ENCODE measurements at places on chromosomes 6 and 20.

GRCh38 chr6:125445054-125445453 is 143.3 kb upstream of the HDDC2 start:
- DNase-seq = no peak

- DNase-seq = no peak
Measured at GRCh38 chr20:62485062-62485700, 9.4 kb upstream of the GATA5 start.

DNA sequence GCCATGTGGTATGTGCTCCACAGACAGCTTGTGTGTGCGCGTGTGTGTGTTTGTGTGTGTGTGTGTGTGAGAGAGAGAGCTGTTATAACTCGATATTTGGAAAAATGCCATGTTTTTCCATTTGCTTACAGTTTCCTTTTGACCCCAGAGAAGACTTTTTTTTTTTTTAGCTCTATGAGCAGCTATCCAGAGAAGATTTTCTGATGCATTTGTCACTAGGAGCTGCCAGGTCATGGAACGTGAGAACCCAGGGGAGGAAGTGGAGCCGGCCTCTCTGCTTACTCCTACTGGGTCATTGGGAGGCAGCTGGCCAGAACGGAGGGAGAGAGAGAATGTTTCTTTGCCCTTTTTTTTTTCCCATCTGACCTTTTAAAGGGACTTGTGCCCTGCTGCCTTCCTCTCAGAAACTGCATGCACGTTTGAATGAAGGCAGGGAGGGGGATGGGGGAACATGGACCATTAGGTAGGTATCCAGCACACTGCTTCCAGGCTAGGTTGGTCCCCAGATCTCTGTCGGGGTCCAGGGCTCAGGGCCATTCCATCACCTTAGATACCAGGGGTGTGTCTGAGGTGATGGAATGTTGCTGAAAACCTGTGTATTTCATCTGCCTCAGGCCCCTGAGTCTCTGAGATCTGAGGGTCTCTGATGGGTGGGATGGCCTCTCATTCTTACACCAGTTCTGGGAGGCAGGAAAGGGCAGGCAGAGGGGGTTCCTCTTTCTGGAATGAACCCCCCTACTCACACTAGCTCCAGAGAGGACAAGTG is 11.2 kb upstream of the MRPS18A start:
- DNase-seq = no peak

GRCh38 chr6:157239671-157240058 is 83.7 kb downstream of the TMEM242 start:
- DNase-seq = no peak

DNA sequence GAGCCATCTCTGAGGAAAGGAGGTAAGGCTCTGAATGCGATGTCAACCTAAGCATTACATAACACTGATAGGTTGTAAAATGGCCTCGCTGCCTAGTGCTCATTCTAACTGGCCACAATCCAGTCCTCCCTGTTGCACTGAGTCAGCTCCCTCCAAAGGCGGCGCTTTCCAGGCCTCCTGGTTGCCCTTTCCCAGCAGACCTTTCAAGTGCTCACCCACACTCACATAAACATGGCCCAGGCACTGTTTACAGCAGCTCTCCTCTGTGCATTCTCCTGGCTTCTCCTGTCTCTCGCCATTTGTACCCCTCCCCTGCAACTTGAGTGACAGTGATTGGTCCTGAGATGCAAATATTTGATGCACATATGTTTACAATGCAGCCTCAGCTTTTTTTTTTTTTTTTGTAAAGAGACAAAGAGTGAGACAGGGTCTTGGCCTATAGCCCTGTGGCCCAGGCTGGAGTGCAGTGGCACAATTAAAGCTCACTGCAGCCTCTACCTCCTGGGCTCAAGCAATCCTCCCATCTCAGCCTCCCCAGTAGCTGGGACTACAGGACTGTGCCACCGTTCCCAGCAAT is 36.8 kb upstream of the PRND start:
- no peak for DNase-seq

DNA sequence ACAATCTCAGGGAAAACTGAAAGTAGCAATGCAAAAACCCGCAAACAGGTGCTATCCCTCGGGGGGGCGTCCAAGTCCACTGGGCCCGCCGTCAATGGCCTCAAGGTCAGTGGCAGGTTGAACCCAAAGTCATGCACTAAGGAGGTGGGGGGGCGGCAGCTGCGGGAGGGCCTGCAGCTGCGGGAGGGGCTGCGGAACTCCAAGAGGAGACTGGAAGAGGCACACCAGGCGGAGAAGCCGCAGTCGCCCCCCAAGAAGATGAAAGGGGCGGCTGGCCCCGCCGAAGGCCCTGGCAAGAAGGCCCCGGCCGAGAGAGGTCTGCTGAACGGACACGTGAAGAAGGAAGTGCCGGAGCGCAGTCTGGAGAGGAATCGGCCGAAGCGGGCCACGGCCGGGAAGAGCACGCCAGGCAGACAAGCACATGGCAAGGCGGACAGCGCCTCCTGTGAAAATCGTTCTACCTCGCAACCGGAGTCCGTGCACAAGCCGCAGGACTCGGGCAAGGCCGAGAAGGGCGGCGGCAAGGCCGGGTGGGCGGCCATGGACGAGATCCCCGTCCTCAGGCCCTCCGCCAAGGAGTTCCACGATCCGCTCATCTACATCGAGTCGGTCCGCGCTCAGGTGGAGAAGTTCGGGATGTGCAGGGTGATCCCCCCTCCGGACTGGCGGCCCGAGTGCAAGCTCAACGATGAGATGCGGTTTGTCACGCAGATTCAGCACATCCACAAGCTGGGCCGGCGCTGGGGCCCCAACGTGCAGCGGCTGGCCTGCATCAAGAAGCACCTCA is 166.3 kb downstream of the DTNBP1 start:
- DNase-seq = peak; percentile 86

DNA sequence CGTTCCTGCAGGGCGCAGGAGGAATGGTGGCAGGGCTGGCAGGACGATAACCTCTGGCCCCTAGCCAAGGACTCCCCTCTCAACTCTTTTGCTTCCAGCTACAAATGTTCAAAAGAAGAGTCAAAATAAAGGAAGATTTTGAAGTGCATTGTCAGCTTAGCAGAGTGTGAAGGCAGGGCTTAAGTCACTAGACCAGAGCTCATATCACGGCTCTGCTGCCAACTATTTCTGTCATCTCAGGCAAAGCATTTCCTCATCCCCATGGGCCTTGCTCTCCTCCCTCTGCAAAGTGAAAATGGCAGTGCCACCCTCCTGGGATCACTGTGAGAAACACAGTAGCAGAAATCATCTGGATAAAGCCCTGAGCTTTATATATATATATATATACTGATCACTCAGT is 36.7 kb downstream of the CFAP61 start:
- DNase-seq = no peak

DNA sequence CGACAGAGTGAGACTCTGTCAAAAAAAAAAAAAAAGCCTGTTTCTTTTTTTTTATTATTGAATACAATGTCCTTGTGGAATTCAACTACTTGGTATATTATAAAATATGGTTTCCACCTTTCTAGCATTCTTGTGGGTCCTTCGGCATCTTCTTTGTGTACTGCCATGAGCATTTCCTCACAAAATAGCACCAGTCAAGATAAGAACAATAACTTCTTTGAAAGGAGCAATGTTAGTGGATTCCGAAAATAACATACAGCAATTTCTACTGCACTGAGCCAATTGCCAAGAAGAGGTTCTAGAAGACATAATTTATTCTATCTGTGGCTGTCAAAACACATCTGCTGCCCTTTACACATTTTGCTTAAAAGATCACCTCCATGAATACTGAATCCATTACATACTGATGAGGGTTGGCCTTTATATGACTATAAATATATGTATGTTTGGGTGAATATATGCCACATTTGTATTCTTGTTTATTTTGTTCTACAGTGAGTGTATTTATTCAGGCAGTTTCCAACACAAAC is 19.1 kb upstream of the SPTLC3 start:
- no peak for DNase-seq

Measured in chondrocyte (in vitro differentiated cells).